ENCODE measurements at places on chromosomes 2 and 18.
A peak's percentile ranks its signal among the peaks of the same experiment; 100 is the strongest.

DNA sequence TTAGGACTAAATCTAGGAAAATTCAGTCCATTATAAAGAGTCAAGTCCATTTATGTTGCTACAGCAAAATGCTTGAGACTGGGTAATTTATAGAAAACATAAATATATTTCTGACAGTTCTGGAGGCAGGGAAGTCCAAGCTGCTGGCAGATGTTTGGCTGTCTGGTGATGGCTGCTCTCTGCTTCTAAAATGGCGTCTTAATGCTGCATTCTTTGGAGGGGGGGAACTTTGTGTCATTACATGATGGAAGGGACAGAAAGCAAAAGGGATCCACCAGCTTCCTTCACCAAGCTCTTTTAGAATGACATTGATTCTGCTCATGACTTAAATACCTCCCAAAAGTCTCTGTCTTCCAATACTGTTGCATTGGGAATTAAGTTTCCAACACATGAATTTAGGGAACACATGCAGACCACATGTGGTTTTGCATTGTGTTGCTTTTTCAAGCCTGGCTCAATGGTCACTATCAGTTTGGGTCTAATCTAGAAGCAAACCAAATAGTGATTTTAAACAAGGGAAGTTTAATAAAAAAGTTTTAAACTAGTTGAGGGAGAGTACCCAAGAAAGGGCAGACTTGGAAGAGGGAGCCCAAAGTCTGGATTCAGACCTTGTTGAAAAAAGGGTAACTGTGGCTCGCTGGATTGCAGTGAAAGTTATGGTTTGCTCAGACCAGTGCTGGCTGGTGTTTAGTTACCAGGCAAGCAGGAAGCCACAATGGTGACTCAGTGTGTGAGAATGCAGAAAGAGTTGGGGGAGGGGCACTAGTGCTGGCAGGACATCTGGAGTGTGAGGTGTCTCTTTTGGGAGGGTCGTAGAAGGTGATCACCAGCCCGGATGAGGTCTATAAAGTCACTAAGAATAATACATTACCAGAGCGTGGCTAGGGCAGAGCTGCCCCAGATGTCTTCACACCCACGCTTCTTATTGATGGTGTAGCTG lies 30.8 kb downstream of the C18orf54 start:
- peak; percentile 17 for DNase-seq

DNA sequence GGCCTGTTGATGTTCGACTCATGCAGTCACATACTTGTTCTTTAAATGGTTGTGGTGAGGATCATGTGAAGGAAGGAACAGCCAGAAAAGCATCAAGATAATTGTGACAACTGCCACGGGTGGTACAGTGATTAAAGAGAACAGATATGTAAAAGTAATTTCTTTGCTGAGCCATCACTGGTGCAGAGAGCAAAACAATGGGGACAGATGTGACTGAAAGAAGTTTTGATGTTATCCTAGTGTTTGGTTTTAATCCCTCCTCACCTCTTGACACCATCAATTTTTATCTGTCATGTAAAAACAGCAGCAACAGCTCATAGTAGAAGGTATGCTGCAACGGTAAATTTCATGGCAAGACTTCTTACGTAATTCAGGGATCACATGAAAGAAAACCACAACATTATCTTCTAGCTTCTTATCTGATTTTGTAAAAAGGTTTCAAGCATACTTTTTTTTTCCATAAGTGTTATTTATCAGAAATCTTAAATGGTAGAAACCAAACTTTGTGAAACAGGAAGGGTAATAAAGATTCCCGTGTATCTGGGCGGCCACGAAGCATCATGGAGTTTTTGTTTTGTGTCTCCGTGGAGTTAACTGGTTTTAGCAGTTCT lies 65.2 kb downstream of the PLCL1 start:
- DNase-seq: no peak

DNA sequence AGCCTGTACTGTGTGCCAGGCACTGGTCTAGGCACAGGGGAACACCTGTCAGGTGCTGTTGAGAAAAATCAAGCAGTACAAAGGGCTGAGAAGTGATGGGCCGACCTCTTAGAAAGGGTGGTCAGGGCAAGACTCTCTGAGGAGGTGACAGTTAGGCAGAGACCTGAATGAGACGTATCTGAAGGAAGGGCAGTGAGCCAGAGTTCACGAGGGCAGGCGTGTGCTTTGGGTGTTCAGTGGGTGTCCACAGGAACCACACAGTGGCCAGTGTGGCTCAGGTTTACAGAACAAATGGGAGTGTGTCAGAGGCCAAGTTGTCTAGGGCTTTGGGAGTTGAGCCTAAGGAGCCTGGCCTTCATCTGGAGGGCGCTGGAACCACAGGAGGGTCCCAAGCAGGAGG lies 6.2 kb downstream of the ARMC9 start:
- no peak for DNase-seq

DNA sequence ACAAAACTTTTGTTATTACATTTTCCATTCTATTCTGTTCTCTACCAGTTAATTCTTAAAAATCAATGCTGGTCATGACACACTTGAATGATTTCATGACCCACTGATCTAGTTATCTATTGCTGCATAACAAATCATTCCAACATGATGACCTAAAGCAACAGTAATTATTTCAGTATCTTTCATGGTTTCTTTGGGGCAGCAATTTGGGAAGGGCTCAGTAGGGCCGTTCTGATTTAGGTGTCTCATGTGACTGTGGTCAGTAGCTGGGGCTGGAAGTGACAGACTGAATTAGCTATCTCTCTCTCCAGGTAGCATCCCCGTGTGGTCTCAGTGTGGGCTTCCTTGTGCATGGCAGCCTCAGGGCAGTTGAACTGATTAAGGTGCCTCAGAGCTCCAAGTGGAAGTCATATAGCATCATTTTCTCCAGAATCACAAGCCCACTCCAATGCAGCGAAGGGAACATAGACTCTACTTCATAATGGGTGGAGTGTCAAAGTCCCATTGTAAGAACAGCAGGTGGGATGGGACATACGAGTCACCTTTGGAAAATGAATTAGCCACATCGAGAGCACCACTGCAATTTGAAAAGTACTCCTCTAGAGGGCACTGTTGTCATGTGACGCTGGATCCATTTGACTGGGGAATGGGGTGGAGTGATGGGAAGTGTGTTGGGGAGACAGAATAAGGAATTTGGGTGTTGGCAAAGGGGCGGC lies 39.1 kb upstream of the FAM136A start:
- DNase-seq: peak; percentile 77

DNA sequence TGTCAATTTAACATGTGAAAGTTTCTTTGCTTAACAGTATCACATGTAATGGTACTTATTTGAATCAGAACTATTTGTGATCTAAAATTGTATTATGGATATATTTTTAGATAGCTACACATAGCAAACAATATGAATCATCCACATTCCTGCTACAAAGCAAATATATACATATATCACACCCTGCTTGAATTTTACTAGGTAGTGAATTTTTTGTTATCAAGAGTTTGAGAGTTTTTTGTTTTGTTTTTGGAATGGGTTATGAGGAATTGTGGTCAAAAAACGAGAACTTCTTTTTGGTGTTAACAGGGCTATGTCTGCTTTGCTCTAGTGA lies 635.7 kb downstream of the NRXN1 start:
- no peak for DNase-seq

- DNase-seq: no peak
These were observed 33.8 kb downstream of the PRELID3A start for GRCh38 chr18:12441475-12442034.

GRCh38 chr2:36707050-36707449 lies 10.5 kb downstream of the VIT start:
- DNase-seq: peak; percentile 24

DNA sequence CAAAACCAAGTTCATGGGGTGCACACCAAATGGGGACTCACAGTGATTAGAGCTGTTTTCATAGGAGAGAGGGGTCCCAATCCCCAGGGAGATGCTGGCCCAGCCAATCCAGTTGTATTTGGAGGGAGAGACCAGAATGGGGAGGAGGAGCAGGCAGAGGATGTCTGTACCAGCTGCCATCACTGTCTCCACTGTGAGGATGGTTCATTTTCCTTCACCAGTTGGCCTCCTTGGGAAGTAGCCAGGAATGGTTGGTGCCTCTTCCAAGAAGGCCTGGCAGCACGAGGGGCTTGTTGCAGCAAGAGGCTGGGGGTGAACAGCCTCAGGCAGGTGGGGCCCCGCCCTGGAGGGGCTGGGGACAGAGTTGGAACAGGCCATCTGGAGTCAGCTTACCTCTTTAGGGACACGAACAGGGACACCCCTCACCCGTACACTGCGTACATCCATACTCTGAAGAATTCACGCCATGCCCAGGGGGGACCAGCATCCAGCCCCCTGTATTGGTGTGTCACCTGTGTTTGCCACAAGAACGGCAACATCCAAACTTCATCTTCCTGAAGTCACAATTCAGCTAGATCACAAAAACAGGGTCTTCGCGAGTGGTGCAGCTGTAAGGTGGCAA lies 161.7 kb upstream of the ZNF236 start:
- no peak for DNase-seq

- no peak for DNase-seq
These were observed 403 bp downstream of the TMEM127 start for GRCh38 chr2:96265349-96265839.

- no peak for DNase-seq
These were observed 316.7 kb upstream of the CHAC2 start for GRCh38 chr2:53450923-53451322.

- DNase-seq: no peak
These were observed 104.3 kb upstream of the ST6GAL2 start for GRCh38 chr2:106990297-106990696.

GRCh38 chr18:23114171-23114881 lies 21.0 kb upstream of the CABLES1 start:
- DNase-seq: no peak

GRCh38 chr2:67671464-67672450 lies 274.6 kb downstream of the ETAA1 start:
- DNase-seq: no peak

DNA sequence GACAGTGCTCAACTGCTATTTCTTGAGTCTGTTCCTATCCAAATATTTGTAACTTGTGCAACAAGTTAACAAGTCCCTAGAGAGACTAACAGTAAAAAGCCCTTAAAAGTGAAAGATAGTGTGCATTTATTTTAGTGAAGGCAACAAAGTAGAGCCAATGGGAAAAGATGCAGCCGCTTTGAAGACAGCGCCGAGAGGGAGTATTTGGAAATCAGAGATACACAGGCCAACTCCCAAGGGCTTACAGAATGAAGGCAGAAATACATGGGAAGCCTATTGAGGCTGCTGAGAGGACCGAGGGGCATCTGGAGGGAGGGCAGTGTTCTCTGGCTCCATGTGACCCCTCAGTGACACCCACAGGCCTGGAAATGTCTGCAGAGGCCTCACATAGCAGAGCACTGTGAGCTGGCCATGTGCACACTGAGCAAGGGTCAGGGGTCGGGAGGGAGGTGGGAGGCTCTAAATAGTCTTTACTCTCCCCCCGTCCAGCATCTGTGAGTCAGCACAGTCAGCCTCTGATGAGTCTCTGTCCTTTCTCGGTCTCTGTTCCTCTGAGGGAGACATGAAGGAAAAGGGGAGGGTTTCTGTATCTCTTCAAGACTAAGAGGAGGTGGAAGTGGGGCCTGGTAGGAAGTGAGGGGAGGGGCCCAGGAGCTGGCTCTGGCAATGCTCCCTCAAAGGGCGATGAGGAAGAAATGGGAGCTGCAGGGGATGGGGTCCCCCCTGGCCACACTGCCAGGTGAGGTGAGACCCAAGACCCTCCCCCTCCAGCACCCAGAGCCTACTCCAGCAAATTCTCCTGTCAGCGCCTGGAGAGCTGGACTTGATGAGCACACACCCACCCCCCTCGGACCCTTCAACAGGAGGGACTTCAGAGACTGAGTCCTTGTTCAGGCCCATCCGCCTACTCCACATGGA lies 133.6 kb downstream of the SP3 start:
- DNase-seq: no peak

DNA sequence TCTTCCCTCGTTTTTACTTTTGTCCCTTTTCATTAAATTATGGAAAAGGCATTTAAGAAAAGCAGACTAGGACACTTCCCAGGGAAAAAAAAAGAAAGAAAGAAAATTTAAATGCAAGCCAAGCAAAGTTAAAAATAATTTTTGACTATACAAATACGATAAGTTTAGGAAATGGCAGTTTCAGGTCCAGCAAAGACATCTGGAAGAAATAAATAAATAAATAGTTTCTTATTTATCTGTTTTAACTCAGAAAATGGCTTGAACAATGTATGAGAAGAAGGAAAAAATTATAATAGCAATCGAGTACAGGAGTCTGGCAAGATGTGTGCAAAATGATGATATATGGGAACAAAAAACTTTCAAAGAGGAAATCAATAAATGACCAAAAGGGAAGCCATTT lies 114.6 kb upstream of the NCKAP5 start:
- DNase-seq: no peak

- DNase-seq: no peak
These were observed 66.8 kb downstream of the KYNU start for GRCh38 chr2:142944264-142944663.

- no peak for DNase-seq
These were observed 1396.9 kb upstream of the NXPH2 start for GRCh38 chr2:140177086-140177485.

- DNase-seq: peak; percentile 56
These were observed 67.3 kb upstream of the UPP2 start for GRCh38 chr2:158034198-158034866.

GRCh38 chr2:189150033-189150432 lies 29.5 kb downstream of the COL5A2 start:
- DNase-seq: no peak

DNA sequence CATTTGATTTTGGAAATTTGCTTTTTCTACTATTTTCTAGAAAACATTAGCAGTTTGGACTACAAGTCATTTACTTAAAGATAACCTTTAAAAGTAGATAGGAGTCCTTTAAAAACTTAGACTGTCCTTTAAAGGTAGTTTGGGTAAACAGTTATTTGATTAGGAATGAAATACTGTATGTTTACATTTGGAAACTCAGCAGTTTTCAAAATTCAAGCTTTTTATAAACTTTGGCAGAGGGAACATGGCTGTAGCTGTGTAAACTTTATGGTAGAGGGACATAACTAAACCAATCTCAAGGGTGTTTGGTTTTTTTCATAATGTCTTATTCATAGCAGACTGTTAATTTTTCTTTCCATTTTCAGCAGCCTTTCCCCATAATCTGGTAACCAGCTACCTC lies 90.7 kb downstream of the SMCHD1 start:
- no peak for DNase-seq

GRCh38 chr2:50556502-50556901 lies 475.4 kb downstream of the NRXN1 start:
- DNase-seq: no peak

GRCh38 chr2:171921970-171922229 lies 361 bp upstream of the HAT1 start:
- no peak for DNase-seq

DNA sequence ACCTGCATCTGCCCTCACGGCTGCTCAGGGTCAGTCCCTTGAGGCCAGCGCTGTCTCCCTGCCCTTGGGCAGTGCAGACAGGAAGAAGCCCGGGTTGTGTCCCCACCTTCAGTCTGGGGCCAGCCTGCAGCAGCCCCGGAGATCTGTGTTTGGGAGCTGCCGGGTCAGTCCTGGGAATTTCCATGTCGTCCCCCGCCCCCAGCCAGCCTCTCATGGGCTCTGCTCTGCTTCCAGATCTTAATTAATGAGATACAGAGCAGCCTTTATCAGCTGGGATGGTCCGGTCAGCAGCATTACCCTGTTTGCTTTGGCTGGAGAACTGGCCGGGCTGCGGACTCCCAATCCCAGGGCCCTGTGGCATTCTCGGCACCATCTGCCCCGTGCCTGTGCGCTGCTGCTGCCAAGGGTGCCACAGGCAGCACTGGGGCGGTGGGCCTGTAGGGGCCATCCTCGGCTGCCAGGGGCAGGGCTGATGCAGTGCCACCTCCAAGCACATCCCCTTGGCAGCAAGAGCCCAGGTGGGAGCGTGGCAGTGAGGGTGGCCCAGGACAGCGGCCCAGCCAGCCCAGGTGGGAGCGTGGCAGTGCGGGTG lies 2.4 kb downstream of the BOK start:
- no peak for DNase-seq
